ENCODE measurements at places on chromosomes 6 and 20.

DNA sequence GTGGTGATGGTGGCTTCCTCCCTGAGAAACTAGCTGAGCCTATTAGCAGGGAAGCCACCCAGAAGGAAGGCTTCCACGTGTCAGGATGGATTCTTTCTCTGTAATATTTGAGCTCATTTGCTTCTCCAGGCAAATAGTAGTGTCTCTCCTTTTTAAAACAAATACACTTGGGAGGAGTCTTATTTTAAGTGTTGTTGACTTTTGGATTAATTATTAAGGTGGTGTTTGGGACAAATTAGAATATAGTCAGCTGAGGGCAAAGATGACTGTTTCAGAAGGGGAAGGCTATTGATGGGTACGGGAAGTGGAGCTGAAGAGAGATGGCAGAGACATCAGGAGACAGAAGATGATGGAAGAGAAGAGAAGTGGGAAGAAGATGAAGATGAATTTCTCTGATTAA lies 119.8 kb upstream of the PHACTR1 start:
- no peak for DNase-seq
- H3K4me3 ChIP-seq = no peak overlapping the region
- no peaks in the 10 kb centered on the region for H3K4me1 ChIP-seq
- no peak overlapping the region for H3K27ac ChIP-seq
- H3K27me3 ChIP-seq = peaks cover 14% of the 10 kb centered on the region

GRCh38 chr20:10089871-10090587 lies 55.2 kb downstream of the ANKEF1 start:
- no peak for DNase-seq
- H3K27me3 ChIP-seq = peaks cover 3% of the 10 kb centered on the region
- no peak overlapping the region for H3K27ac ChIP-seq
- H3K4me3 ChIP-seq = no peak overlapping the region

- H3K36me3 ChIP-seq = no peaks in the 10 kb centered on the region
- no peak overlapping the region for H3K4me3 ChIP-seq
- peaks cover 9% of the 10 kb centered on the region for H3K4me1 ChIP-seq
- no peak for DNase-seq
- peaks cover 29% of the 10 kb centered on the region for H3K27me3 ChIP-seq
Observed at GRCh38 chr20:63180569-63181185, 35.3 kb downstream of the YTHDF1 start.

- H3K4me1 ChIP-seq = peaks cover 32% of the 10 kb centered on the region
- peak; percentile 80 for DNase-seq
- H3K36me3 ChIP-seq = no peaks in the 10 kb centered on the region
- H3K27ac ChIP-seq = peak overlapping the region; percentile 88
- H3K4me3 ChIP-seq = peak overlapping the region; percentile 83
Observed at GRCh38 chr20:3407771-3408637, 535 bp upstream of the DNAAF9 start.

DNA sequence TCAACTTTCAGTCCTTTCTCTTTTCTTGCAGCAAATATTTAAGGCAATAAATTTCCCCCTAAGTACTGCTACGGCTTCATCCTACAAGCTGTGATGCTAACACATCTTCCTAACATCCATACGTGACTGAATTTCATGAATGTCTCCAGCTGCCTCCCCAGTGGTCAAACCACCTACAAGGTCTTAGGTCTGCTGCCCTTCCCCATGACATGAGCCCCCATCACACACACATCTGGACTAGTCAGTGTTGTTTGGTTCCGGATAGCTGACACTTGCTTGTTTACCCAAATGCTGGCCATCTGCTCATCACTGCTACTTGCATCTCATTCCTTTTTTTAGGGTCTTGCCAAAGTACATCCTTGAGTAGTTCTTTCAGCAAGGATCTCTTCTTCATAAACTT lies 14.6 kb downstream of the RRBP1 start:
- no peak for DNase-seq
- H3K4me1 ChIP-seq = peaks cover 43% of the 10 kb centered on the region
- no peaks in the 10 kb centered on the region for H3K27me3 ChIP-seq
- no peak overlapping the region for H3K27ac ChIP-seq
- no peak overlapping the region for H3K4me3 ChIP-seq

GRCh38 chr6:129672881-129673631 lies 36.9 kb downstream of the ARHGAP18 start:
- peaks cover 38% of the 10 kb centered on the region for H3K4me1 ChIP-seq
- DNase-seq = peak; percentile 24
- H3K4me3 ChIP-seq = peak overlapping the region; percentile 59
- H3K27ac ChIP-seq = peak overlapping the region; percentile 92
- no peaks in the 10 kb centered on the region for H3K36me3 ChIP-seq
- peaks cover 2% of the 10 kb centered on the region for H3K27me3 ChIP-seq

DNA sequence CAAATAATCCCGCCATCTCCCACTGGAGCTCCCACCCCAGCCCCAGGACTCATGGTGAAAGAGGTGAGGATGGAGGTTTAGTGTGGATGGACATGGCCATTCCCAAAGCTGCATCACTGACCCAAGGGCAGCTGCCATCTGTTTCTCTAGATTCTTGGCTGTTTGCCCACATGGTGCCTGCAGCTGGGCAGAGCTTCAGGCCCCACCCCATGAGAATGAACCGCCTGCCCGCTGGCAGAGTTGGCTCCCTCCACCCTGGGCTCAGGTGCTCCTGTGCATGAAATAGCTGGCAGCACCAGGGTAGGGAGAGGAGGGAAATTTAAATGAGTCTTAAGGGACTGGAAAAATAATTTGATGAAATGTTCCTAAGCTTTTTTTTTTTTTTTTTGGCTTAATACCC lies 17.4 kb downstream of the SCML4 start:
- DNase-seq = no peak
- peaks cover 62% of the 10 kb centered on the region for H3K4me1 ChIP-seq
- no peaks in the 10 kb centered on the region for H3K27me3 ChIP-seq
- no peak overlapping the region for H3K4me3 ChIP-seq
- H3K27ac ChIP-seq = no peak overlapping the region

DNA sequence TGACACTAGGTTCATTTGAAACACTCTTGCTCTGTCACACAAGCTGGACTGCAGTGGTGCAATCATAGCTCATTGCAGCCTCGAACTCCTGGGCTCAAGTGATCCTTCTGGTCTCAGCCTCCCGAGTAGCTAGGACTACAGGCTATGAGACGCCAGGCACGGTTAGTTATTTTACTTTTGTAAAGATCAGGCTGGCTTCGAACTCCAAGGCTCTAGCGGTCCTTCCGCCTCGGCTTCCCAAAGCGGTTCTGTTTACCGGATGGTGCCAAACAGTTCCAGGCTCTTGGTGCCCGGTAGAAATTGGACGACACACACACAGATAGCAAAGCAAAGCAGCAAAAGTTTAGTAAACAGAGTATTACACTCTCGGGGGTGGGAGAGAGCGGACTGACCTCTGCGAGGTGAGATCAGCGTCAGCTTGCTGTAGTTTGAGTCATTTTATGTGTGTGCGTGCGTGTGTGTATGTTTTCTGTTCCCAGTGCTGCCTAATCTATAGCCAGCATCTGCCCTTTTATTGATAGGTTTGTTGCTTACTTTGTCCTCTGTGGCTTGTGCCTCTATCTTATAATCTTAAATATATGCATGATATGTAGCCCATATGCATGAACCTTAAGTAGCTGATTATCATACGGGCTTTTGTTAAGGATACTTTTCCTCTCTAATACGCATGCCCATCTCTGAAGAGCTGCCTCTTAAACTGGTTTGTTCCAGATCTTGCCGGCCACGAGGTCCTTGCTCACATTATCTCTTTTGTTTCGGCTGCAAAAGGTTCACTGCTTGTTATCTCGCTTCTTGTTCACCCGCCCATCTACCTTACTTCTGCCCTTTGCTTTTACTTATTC lies 75.2 kb downstream of the OR2B2 start:
- H3K27me3 ChIP-seq = peaks cover 9% of the 10 kb centered on the region
- H3K36me3 ChIP-seq = no peaks in the 10 kb centered on the region
- H3K4me3 ChIP-seq = no peak overlapping the region
- no peak overlapping the region for H3K27ac ChIP-seq
- H3K4me1 ChIP-seq = peaks cover 23% of the 10 kb centered on the region

GRCh38 chr6:18511211-18511610 lies 124.1 kb downstream of the RNF144B start:
- DNase-seq = no peak
- peaks cover 3% of the 10 kb centered on the region for H3K27me3 ChIP-seq
- peaks cover 43% of the 10 kb centered on the region for H3K4me1 ChIP-seq
- H3K27ac ChIP-seq = no peak overlapping the region
- no peak overlapping the region for H3K4me3 ChIP-seq

GRCh38 chr6:113805173-113805790 lies 51.9 kb upstream of the MARCKS start:
- H3K4me1 ChIP-seq = peaks cover 6% of the 10 kb centered on the region
- no peak for DNase-seq
- no peak overlapping the region for H3K4me3 ChIP-seq

DNA sequence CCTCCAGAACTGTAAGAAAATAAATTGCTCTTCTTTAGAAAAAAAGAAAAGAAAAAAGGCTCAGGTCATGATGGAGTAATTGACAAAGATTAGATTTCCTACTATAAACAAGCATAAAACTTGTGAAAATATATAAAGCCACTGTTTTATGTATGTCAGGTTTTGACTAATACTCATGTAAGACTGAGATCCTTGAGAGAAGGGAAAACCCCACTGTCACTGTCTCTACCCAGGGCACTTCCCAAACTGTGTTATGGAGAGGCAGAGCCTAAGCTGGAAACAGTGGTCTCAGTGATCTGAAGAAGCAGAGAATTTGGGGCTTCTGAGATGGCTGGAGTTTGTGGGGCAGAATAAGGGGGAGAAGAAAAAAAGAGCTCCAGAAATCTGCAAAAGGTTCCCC lies 7.6 kb downstream of the ACAT2 start:
- H3K36me3 ChIP-seq = peaks cover 62% of the 10 kb centered on the region
- H3K4me3 ChIP-seq = no peak overlapping the region
- H3K27me3 ChIP-seq = no peaks in the 10 kb centered on the region
- DNase-seq = no peak

- H3K4me3 ChIP-seq = no peak overlapping the region
- peak; percentile 3 for DNase-seq
- no peak overlapping the region for H3K27ac ChIP-seq
- H3K27me3 ChIP-seq = peaks cover 53% of the 10 kb centered on the region
- H3K36me3 ChIP-seq = peaks cover 2% of the 10 kb centered on the region
- no peaks in the 10 kb centered on the region for H3K4me1 ChIP-seq
Observed at GRCh38 chr6:101402622-101403031, 9.1 kb downstream of the GRIK2 start.

GRCh38 chr6:36025260-36025931 lies 955 bp upstream of the SLC26A8 start:
- H3K27ac ChIP-seq = no peak overlapping the region
- H3K4me1 ChIP-seq = peaks cover 21% of the 10 kb centered on the region
- peaks cover 19% of the 10 kb centered on the region for H3K27me3 ChIP-seq
- no peak overlapping the region for H3K4me3 ChIP-seq

DNA sequence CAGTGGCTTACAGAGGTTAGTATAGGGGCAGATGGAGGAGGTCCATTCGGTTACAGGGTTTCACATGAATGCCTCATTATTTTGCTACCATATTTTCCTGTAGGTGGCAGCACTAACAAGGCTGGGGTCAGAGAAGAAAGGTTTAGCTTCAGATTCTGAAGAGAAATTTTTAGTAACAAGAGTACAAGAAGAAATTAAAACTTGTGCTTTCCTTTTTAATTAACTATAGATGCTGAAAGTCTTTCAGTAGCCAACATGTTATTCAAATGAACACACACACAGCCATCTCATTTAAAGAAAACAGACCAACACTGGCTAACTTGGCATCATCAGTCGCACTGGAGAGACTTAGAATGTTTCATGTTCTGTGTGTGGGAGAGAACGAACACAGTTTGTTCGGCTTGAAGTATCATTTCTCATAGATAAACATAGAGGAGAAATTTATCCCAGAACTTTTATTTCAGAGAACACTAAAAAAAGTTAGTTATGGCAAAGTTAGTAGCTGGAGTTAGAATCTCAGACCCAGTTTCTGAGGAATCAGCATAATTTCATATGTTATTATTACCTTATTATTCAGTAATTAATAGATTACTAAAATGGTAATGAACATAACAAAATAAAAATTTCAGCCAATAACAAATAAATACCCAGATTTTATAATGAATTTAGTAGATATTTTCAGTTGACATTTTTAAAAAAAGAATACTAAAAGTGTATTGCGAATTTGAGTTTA lies 314.0 kb upstream of the RSPO3 start:
- DNase-seq = peak; percentile 13
- H3K36me3 ChIP-seq = no peaks in the 10 kb centered on the region
- H3K4me1 ChIP-seq = no peaks in the 10 kb centered on the region
- H3K4me3 ChIP-seq = no peak overlapping the region
- H3K27ac ChIP-seq = no peak overlapping the region

DNA sequence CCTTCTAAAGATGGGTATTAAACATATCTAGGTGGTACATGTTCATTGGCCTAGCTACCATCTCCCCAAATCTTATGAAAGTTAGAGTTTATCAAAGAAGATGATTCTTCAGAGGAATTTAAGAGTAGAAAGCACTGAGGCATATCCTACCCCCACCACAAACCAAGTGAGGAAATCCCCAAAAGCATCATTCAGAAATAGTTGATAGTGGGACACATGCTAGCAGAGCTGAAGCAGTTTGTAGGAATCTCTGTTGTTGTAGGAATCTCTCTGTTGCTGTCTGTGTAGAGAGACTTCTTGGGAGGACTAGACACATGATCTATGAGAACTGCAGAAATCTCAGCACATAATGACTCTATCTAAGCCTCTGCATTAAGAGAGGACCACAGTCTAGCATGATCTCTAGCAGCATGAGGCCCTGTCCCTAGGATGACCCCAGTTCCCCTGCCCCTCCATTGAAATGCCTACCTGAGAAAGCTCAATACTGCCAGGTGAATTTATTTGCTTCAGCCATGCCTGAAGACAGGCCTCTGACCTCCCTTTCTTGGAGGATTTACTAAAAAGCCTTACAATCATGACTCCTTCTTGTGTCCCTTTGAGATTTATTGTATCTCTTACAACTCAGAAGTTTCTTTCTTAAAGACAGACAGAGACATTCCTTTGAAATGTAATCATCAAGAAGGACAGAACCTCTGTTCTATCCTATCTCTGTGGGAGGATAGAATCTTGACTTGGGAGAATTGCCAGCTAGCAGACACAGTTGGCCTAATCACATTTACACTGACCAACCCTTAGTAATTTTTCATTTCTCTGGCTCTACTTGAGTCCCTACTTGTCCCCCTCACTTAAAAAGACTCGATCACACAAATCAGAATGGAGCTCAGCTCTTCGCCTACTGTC lies 582.4 kb downstream of the PHF3 start:
- no peak overlapping the region for H3K27ac ChIP-seq
- H3K36me3 ChIP-seq = no peaks in the 10 kb centered on the region
- no peaks in the 10 kb centered on the region for H3K27me3 ChIP-seq
- no peaks in the 10 kb centered on the region for H3K4me1 ChIP-seq
- no peak overlapping the region for H3K4me3 ChIP-seq

GRCh38 chr6:14216946-14217684 lies 99.5 kb downstream of the CD83 start:
- no peaks in the 10 kb centered on the region for H3K36me3 ChIP-seq
- DNase-seq = peak; percentile 35
- no peaks in the 10 kb centered on the region for H3K27me3 ChIP-seq
- H3K27ac ChIP-seq = no peak overlapping the region
- H3K4me3 ChIP-seq = no peak overlapping the region

- H3K27me3 ChIP-seq = peaks cover 13% of the 10 kb centered on the region
- no peaks in the 10 kb centered on the region for H3K36me3 ChIP-seq
- DNase-seq = no peak
- H3K27ac ChIP-seq = no peak overlapping the region
- H3K4me3 ChIP-seq = no peak overlapping the region
Observed at GRCh38 chr20:46468508-46468907, 44.9 kb downstream of the ZNF334 start.

- H3K4me3 ChIP-seq = no peak overlapping the region
- H3K36me3 ChIP-seq = no peaks in the 10 kb centered on the region
- H3K4me1 ChIP-seq = peaks cover 11% of the 10 kb centered on the region
- no peak overlapping the region for H3K27ac ChIP-seq
- DNase-seq = no peak
Observed at GRCh38 chr6:56750686-56751085, 108.0 kb upstream of the DST start.
